ENCODE measurements at places on chromosomes 16 and 17.

GRCh38 chr16:84175350-84176081 lies 11.3 kb downstream of the TAF1C start:
- H3K36me3 ChIP-seq, result peaks cover 13% of the 10 kb centered on the region
- ATAC-seq, result peak; percentile 75
- H3K27ac ChIP-seq, result no peak overlapping the region
- peaks cover 12% of the 10 kb centered on the region for H3K4me1 ChIP-seq

GRCh38 chr17:37373530-37374159 lies 2.1 kb upstream of the C17orf78 start:
- no peak overlapping the region for H3K4me3 ChIP-seq
- no peaks in the 10 kb centered on the region for H3K27me3 ChIP-seq
- H3K36me3 ChIP-seq, result no peaks in the 10 kb centered on the region
- ATAC-seq, result peak; percentile 96
- H3K27ac ChIP-seq, result no peak overlapping the region
- H3K4me1 ChIP-seq, result no peaks in the 10 kb centered on the region

GRCh38 chr16:64406770-64407181 lies 715.1 kb downstream of the CDH11 start:
- no peak overlapping the region for H3K4me3 ChIP-seq
- H3K4me1 ChIP-seq, result no peaks in the 10 kb centered on the region
- ATAC-seq, result no peak
- H3K36me3 ChIP-seq, result no peaks in the 10 kb centered on the region

- H3K27me3 ChIP-seq, result no peaks in the 10 kb centered on the region
- H3K4me3 ChIP-seq, result no peak overlapping the region
- H3K27ac ChIP-seq, result no peak overlapping the region
- no peaks in the 10 kb centered on the region for H3K36me3 ChIP-seq
- no peak for ATAC-seq
- no peaks in the 10 kb centered on the region for H3K4me1 ChIP-seq
Measured at GRCh38 chr16:64074706-64075105, 1047.2 kb downstream of the CDH11 start.

- peaks cover 71% of the 10 kb centered on the region for H3K36me3 ChIP-seq
- peak; percentile 80 for ATAC-seq
- H3K27me3 ChIP-seq, result no peaks in the 10 kb centered on the region
- peak overlapping the region; percentile 65 for H3K4me3 ChIP-seq
- peak overlapping the region; percentile 75 for H3K27ac ChIP-seq
- H3K4me1 ChIP-seq, result peaks cover 39% of the 10 kb centered on the region
Measured at GRCh38 chr17:78709119-78709681, 72.9 kb downstream of the CYTH1 start.

GRCh38 chr17:29278692-29279091 lies 15.3 kb downstream of the NUFIP2 start:
- no peak for ATAC-seq
- H3K27me3 ChIP-seq, result no peaks in the 10 kb centered on the region
- peaks cover 100% of the 10 kb centered on the region for H3K36me3 ChIP-seq
- no peak overlapping the region for H3K27ac ChIP-seq

DNA sequence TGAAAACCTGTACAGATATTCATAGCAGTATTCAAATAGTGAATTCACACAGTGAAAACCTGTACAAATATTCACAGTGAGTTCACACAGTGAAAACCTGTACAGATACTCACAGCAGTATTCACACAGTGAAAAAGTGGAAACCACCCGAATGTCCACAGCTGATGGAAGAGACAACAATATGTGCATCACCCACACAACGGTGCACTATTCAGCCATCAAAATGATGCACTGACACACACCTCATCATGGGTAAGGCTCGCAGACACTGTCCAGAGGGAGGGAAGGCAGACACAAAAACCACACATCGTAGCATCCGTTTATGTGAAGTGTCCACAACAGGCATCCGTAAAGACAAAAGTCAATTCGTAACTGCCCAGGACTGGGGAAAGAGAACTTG lies 100.9 kb downstream of the VPS53 start:
- H3K27ac ChIP-seq, result no peak overlapping the region
- no peak overlapping the region for H3K4me3 ChIP-seq
- peaks cover 37% of the 10 kb centered on the region for H3K36me3 ChIP-seq

DNA sequence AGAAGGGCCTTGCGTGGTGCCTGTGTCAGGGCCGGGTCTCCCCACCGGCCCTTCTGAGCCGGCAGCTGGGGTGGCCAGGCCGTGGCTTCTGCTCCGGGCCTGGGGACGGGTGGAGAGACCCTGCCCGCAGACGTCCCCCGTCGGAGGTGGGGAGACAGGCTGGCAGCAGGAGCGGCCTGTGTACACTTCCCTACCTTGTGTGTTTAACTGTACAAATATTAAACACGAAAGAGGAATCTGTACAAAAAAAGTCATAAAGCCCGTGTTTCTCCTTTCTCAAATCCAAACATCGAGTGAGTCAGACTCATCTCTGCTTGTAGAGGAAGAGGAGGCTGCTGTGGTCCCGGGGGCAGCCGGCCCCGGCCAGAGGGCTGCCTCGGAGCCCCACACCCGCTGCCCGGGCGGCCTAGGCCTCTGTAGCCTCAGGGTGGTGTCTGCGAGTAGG lies 2.0 kb downstream of the CACNA1H start:
- H3K27me3 ChIP-seq, result peaks cover 6% of the 10 kb centered on the region
- ATAC-seq, result no peak
- no peak overlapping the region for H3K27ac ChIP-seq
- H3K4me3 ChIP-seq, result no peak overlapping the region

DNA sequence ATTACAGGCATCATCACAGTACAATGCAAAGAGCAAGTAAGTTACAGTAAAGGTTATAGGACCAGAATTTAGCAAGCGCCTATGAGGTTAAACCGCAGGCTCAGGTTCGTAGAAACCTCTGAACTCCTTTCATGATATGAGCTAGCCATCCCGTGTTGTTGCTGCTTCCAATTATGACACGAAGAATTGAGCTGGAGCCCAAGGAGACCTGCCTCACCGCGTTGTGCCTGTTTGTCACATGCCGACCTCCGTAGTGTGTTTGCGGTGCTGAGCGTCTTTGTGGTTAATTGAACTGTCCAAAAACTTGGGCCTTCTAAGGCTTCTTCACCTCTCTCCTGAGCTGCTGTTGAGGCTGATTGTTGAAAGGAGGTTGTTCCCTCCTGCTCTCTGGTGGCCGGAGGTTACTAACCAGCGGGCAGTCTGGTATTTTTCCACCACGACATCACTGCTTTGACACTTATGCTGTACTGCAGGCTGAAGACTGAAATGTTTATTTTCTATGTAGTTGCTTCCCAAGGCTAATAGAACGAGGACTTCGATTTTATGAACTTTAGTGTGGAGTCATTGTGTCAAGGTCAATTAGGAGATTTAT lies 67.5 kb downstream of the SEC14L1 start:
- no peak overlapping the region for H3K4me3 ChIP-seq
- peaks cover 100% of the 10 kb centered on the region for H3K36me3 ChIP-seq
- no peak for ATAC-seq
- H3K27me3 ChIP-seq, result no peaks in the 10 kb centered on the region

DNA sequence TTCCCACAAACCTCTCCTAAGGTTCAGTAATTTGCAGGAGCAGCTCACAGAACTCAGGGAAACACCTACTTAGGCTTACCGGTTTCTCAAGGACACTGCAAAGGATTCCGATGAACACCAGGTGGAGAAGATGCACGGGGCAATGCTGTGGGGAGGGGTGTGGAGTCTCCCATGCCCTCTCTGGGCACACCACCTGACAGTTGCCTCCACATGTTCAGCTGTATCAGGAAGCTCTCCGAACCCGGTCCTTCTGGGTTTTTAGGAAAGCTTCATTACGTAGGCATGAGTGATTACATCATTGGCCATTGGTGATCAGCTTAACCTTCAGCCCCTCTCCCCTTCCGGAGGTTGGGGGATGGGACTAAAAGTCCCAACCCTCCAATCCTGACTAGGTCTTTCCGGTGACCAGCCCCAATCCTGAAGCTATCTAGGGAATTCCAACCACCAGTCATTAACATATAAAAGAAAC lies 21.6 kb downstream of the C17orf58 start:
- H3K36me3 ChIP-seq, result peaks cover 59% of the 10 kb centered on the region
- no peak overlapping the region for H3K27ac ChIP-seq

DNA sequence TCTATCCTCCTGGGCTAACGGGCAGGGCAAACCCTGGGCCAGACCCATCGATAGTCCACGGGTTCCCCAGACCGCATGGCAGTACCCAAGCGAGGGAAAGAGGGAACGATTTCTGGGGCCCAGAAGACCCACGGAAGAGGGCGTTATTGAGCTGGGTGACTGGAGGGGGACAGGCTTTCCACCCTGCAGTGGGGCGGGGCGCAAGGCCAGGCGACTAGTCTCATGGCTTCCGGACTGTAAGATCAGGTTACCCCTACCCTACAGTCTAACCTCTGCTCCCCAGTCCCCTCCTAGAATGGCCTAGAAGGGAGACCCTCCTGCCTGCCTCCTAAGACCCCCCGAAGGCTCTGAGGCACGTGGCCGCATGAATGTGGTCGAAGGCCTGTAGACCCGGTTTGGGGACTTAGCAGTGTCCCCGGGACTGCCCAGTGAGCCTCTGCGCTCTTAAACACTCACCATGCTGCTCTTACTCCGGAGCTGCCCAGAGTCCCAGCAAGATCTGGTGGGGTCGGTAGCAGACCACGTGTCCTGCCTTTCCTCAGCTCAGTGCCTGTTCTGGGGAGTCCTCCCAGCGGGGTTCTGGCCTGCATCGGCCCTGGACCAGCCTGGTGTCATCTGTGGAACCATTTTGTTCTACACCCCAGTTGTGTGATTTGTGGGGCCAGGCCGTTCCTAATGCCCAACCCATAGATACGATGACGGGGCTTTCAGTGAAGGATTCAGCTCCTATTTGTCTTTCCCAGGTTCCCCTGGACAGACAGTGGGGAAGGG lies 13.2 kb upstream of the AURKB start:
- no peak for ATAC-seq
- H3K4me3 ChIP-seq, result peak overlapping the region; percentile 85
- peaks cover 57% of the 10 kb centered on the region for H3K36me3 ChIP-seq
- H3K4me1 ChIP-seq, result peaks cover 38% of the 10 kb centered on the region
- no peaks in the 10 kb centered on the region for H3K27me3 ChIP-seq

DNA sequence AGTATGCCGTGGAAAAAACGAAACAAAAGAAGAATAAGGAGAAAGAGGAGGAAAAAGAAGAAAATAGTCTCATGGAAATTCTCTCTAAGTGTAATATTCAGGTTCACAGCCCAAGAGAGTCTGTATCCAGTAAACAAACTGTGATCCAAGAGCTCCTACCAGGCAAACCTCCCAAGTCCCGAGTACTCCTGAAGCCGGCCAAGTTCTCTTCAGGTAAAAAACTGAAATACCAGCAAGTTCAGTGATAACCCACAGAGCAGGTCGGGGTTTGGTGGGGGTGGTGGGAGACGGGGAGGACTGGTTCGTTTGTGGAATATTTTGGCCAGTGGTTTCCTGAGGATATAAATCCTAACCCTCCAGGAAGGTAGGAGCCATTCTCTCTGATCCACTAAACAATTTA lies 8.5 kb upstream of the TVP23B start:
- no peaks in the 10 kb centered on the region for H3K4me1 ChIP-seq
- H3K27ac ChIP-seq, result no peak overlapping the region
- H3K27me3 ChIP-seq, result peaks cover 4% of the 10 kb centered on the region

- ATAC-seq, result peak; percentile 79
- peaks cover 100% of the 10 kb centered on the region for H3K36me3 ChIP-seq
- H3K27ac ChIP-seq, result peak overlapping the region; percentile 100
- H3K27me3 ChIP-seq, result no peaks in the 10 kb centered on the region
- H3K4me1 ChIP-seq, result peaks cover 49% of the 10 kb centered on the region
- peak overlapping the region; percentile 100 for H3K4me3 ChIP-seq
Measured at GRCh38 chr16:31880322-31880979, 6.8 kb downstream of the ZNF267 start.

- ATAC-seq, result peak; percentile 85
- H3K27ac ChIP-seq, result no peak overlapping the region
- H3K4me1 ChIP-seq, result peaks cover 16% of the 10 kb centered on the region
- peaks cover 7% of the 10 kb centered on the region for H3K27me3 ChIP-seq
Measured at GRCh38 chr16:84357191-84357651, 11.1 kb upstream of the ATP2C2 start.

DNA sequence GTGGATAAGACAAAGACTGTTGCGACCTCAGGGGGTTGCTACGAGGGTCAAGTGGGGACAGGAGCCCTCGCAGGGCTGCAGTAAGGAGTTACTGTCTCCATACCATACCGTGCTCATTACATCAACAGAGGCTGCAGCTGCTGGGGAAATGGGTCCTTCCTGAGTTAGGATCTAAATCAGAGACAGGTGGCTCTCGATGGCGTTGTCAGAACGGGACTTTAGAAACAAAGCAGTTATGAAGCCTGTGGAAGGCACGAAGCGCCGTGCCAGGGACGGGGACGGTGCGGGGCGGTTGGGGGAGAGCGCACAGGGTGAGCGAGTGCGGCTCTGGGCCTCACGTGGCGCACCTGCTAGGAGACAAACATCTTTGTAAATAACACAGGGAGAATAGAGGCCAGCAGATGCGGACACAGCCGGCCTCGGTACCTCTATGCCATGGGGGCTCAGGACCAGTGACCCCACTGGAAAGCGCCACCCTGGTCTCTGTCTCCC lies 34.4 kb downstream of the ZCCHC14 start:
- H3K4me3 ChIP-seq, result peak overlapping the region; percentile 65
- no peaks in the 10 kb centered on the region for H3K27me3 ChIP-seq
- H3K27ac ChIP-seq, result no peak overlapping the region
- peaks cover 22% of the 10 kb centered on the region for H3K4me1 ChIP-seq

- no peaks in the 10 kb centered on the region for H3K36me3 ChIP-seq
- no peaks in the 10 kb centered on the region for H3K27me3 ChIP-seq
- peak overlapping the region; percentile 70 for H3K27ac ChIP-seq
- H3K4me1 ChIP-seq, result peaks cover 7% of the 10 kb centered on the region
- no peak for ATAC-seq
Measured at GRCh38 chr16:56709443-56710040, 20.4 kb upstream of the NUP93 start.

DNA sequence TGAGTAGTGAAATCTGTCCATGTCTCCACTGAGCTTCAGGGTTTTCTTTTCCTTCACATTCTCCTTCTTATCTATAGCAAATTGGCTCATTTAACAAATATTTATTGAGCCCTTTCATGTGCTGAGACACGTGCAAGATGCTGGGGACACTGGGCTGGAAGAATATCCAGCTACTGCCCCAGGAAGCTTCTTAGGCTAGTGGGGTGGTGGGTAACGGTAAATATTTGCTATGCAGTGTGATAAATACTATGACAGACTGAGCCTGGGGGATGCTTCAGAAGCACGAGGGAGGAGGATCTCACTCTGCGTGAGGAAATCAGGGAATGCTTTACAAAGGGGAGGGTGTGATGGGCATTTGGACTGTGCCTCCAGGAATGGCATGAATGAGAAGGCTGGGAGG lies 524.1 kb downstream of the GRIN2A start:
- no peaks in the 10 kb centered on the region for H3K27me3 ChIP-seq
- H3K4me1 ChIP-seq, result no peaks in the 10 kb centered on the region
- no peak overlapping the region for H3K27ac ChIP-seq
- no peak overlapping the region for H3K4me3 ChIP-seq
